ENCODE measurements at places on chromosomes 12 and 14.

- DNase-seq, result no peak
These were observed 56.3 kb downstream of the SIX6 start for GRCh38 chr14:60565211-60565610.

- DNase-seq, result no peak
These were observed 68.5 kb upstream of the CAPRIN2 start for GRCh38 chr12:30823156-30823699.

- no peak for DNase-seq
These were observed 15.8 kb downstream of the DTD2 start for GRCh38 chr14:31441273-31442111.

- DNase-seq, result no peak
These were observed 100.4 kb upstream of the FGD4 start for GRCh38 chr12:32298917-32299316.

GRCh38 chr12:31951008-31951407, 8.2 kb upstream of the RESF1 start:
- DNase-seq, result no peak
